ENCODE measurements at places on chromosomes 4 and X.

DNA sequence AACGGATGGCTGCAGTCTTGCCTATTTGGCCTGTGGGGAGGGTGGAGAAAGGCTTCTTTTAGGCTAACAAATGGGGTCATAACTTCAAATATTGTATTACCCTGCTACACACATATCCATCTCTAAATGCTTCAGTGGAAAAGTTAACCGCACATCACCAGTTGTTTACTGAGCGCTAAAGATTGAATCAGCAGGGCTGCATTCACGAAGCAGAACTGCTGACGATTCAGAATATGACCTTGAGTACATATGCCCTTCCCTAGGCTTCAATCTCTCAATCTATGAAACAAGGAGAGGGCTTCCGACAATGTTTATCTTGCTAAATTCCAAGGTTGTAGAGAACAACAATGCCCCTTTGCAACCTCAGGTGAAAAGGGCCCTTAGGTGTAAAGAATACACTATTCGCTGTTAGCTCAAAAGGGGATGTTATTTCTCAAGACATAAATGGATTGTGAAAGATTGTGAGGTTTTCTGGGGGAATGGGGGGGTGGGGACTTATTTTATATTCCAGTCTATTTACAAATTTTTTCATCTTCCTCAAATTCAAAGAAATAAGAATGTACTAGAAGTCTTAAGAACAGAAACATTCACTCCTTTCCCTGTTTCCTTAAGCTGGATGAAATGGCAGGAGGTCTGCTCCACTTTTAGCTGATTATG lies 2.6 kb upstream of the ATP6AP2 start:
- no peak overlapping the region for H3K4me3 ChIP-seq
- peaks cover 7% of the 10 kb centered on the region for H3K4me1 ChIP-seq
- H3K27ac ChIP-seq = no peak overlapping the region
- no peaks in the 10 kb centered on the region for H3K27me3 ChIP-seq
- no peak for DNase-seq
- no peaks in the 10 kb centered on the region for H3K36me3 ChIP-seq

- no peak overlapping the region for H3K4me3 ChIP-seq
- DNase-seq = no peak
- no peaks in the 10 kb centered on the region for H3K36me3 ChIP-seq
- H3K27ac ChIP-seq = no peak overlapping the region
- no peaks in the 10 kb centered on the region for H3K4me1 ChIP-seq
These were observed 19.7 kb upstream of the CRMP1 start for GRCh38 chr4:5912614-5913019.

DNA sequence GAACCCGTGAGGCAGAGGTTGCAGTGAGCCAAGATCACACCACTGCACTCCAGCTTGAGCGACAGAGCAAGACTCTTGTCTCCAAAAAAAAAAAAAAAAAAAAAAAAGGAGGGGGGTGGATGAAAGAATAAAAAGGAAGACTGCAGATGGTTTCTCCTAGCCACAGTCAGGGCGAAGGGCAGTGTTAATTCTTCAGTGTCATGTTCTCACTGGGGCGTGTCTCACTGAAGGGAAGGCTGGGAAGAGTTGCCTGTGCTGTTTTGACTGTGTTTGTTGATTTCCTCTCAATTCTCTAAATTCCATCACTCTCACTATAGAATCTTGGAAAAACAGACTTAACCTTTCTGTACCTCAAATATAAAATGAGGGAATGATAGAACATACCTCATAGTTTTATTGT lies 71.6 kb upstream of the DHX15 start:
- DNase-seq = no peak
- no peak overlapping the region for H3K4me3 ChIP-seq
- H3K27me3 ChIP-seq = no peaks in the 10 kb centered on the region
- no peak overlapping the region for H3K27ac ChIP-seq
- H3K36me3 ChIP-seq = no peaks in the 10 kb centered on the region
- no peaks in the 10 kb centered on the region for H3K4me1 ChIP-seq

DNA sequence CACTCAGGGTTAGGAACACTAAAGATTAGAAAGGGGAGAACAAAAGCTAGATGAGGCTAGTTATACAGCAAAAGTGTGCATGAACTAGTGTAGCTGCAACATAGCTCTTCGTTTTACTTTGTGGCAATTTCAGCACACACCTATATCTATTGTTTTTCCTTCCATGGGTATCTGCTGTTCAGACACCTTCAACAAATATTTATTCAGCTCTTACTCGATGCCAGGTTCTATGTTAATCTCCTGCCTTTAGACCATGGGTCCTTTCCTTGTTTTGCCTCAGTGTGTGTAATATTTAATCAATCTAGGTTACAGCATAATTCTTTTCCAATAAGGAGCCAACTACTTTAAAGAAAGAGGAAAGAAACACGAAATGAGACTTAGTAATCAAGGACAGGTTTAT lies 10.4 kb upstream of the FAM9A start:
- H3K27me3 ChIP-seq = no peaks in the 10 kb centered on the region
- no peak overlapping the region for H3K27ac ChIP-seq
- H3K4me1 ChIP-seq = no peaks in the 10 kb centered on the region

GRCh38 chr4:37365888-37366287 lies 121.3 kb downstream of the NWD2 start:
- H3K4me3 ChIP-seq = no peak overlapping the region
- DNase-seq = no peak
- H3K36me3 ChIP-seq = no peaks in the 10 kb centered on the region
- no peaks in the 10 kb centered on the region for H3K4me1 ChIP-seq

- no peaks in the 10 kb centered on the region for H3K36me3 ChIP-seq
- H3K4me3 ChIP-seq = no peak overlapping the region
- no peak for DNase-seq
These were observed 4.9 kb downstream of the STATH start for GRCh38 chr4:70000711-70001110.

- H3K27ac ChIP-seq = no peak overlapping the region
- no peak for DNase-seq
- no peaks in the 10 kb centered on the region for H3K27me3 ChIP-seq
- H3K36me3 ChIP-seq = no peaks in the 10 kb centered on the region
These were observed 105.0 kb downstream of the SLC2A9 start for GRCh38 chr4:9916346-9916745.

DNA sequence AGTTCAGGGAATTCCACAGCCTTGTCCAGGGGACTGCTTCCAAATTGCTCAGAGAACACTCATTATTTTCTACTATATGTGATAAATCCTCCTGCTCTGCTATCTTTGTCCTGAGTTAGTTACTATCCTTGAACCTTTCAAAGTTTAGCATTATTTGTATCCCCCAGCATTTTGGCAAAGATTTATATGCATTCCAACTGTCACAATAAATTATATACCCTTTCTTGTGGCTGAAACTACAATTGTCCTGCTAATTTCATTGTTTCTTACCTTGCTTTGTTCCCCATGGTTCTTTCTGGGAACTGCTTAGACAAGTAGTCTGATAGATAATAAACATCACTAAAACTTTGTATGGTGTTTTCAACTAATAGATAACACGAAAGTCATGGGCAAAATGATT lies 40.5 kb downstream of the TECRL start:
- no peaks in the 10 kb centered on the region for H3K4me1 ChIP-seq
- H3K4me3 ChIP-seq = no peak overlapping the region
- no peak overlapping the region for H3K27ac ChIP-seq

DNA sequence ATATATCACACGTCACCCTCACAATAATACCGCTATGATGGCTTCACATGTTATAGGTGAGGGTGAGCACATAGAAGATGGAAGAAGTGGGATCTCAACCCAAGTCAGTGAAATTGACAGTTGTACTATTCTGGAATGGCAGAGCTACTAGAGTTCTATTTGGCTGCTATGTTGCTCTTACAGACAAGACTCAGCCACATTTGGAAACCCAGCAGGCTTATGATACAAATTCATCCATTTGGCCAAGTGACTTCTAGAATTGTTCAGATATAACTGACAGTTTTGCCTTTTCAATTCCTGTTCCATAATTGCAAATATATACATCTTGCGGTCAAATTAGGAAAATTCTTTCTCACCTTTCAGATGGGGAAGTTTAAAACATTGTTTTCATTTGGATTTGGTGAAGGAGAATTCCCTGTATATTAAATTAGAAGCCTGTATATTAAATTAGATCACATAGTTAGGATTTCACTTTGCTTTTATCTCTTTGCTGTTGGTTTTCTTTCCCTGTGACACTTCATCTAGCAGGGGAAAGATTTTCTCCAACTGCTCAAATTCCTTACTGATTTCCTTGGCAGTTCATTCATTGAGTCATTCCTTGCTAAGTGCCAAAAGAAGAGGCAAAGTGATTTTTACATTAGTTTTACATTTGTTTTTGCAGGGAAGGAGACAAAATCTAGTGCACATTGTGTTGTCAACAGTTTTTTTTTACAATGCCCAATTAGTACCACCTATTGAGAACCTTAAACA lies 120.6 kb upstream of the TBC1D9 start:
- no peak overlapping the region for H3K4me3 ChIP-seq
- DNase-seq = no peak
- H3K36me3 ChIP-seq = no peaks in the 10 kb centered on the region
- H3K27ac ChIP-seq = no peak overlapping the region

GRCh38 chr4:108166038-108166437 lies 2.7 kb downstream of the LEF1 start:
- no peak for DNase-seq
- peak overlapping the region; percentile 74 for H3K27ac ChIP-seq
- peaks cover 19% of the 10 kb centered on the region for H3K4me1 ChIP-seq
- H3K36me3 ChIP-seq = no peaks in the 10 kb centered on the region
- peak overlapping the region; percentile 95 for H3K4me3 ChIP-seq

DNA sequence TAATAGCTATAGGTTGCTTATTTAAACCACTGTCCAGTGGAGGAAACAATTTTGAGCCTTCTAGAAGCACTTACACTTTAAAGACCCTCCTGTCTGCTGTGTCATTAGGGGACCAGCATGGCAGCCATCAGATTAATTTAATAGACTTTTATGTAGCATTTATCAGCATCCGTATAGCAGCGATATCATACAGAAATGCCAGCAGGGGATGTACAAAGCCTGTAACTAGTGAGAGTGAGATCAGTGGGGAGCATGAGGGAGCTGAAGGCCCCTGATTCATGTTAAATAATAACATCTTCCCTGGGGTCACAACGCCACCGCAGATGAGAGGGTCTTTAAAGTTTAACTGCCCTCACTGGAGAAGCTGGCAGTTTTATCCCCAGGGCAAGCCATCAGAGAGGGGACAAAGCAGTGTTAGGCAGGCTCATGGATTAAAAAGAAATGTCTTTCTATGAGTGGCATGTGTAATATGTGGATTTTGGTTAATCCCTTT lies 144.7 kb downstream of the PDGFRA start:
- no peaks in the 10 kb centered on the region for H3K4me1 ChIP-seq
- no peak overlapping the region for H3K4me3 ChIP-seq
- no peaks in the 10 kb centered on the region for H3K27me3 ChIP-seq
- no peak overlapping the region for H3K27ac ChIP-seq

DNA sequence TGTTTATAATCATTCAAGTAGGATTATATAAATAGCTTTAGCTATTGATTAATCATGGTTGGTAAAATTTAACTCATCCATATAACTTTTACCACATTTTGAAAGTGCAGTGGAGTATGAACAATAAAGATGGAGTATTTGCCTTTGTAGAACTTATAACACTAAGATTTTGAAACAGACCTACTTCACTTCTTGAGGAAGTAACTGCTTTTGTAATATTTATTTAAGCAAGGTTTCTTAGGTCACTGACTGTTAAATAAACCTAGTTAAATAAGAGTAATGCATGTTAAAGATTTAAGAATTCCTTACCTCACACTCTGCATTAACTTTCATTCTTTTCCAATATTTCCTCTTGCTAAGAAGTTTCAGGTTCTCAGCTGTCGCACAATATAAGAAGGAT lies 242.5 kb downstream of the CFAP299 start:
- no peaks in the 10 kb centered on the region for H3K36me3 ChIP-seq
- peaks cover 3% of the 10 kb centered on the region for H3K4me1 ChIP-seq
- no peak for DNase-seq
- H3K4me3 ChIP-seq = no peak overlapping the region

DNA sequence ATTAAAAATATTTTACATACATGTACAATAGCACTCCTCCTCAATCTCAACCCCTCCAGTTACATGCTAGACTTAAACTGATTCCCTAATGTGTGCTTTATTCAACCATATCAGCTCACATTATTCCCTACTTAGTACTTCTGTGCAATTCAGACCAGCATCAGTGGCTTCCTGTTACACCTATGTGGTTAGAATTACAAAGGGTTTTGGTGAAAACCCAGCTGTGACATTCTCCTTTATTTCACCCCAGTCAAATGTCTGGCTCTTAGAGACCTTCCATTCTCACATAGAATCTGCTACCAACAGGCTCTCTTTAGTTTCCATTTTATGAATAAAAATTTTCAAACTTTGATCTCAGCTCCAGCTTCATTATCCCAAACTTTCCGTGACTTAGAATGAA lies 85.2 kb upstream of the SLC7A11 start:
- no peaks in the 10 kb centered on the region for H3K36me3 ChIP-seq
- no peak for DNase-seq
- no peaks in the 10 kb centered on the region for H3K27me3 ChIP-seq
- H3K27ac ChIP-seq = no peak overlapping the region
- H3K4me1 ChIP-seq = no peaks in the 10 kb centered on the region
- no peak overlapping the region for H3K4me3 ChIP-seq

DNA sequence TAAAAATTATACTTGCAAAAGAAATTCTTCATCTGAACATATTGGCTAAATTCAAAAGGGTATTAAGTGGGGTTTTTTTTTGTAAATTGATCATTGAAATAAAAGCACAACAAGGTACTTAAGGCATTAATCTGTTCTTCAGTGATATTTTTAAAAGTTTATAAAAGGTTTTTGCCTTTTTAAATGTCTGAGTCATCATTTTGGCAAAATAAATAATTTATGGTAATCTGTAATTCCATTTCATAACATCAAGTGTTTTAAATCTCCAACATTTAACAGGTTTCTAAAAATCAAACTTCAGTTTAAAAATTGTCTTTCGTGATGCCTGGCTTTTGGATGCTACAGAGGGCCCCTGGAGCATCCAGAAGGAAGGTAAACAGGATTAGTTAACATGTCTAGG lies 27.4 kb downstream of the NLRP2B start:
- H3K27ac ChIP-seq = no peak overlapping the region
- H3K4me3 ChIP-seq = no peak overlapping the region
- H3K4me1 ChIP-seq = no peaks in the 10 kb centered on the region
- no peaks in the 10 kb centered on the region for H3K27me3 ChIP-seq
- no peaks in the 10 kb centered on the region for H3K36me3 ChIP-seq

DNA sequence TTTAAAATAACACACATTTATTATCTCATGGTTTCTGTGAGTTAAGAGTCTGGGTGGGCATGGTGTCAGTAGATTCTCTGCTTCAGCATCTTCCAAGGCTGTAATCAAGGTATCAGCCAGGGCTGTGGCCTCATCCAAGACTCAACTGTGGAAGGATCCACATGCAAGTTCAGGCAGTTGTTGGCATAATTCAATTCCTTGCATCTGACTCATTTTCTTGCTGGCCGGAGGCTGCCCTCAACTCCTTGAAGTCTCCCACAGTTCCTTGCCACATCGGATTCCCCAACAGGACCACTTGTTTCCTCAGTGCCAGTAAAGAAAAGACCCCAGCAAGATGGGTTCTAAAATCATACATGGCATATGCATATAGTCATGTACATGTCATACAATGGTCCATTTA lies 93.4 kb downstream of the NPNT start:
- H3K27ac ChIP-seq = no peak overlapping the region
- no peaks in the 10 kb centered on the region for H3K27me3 ChIP-seq
- no peak overlapping the region for H3K4me3 ChIP-seq
- no peaks in the 10 kb centered on the region for H3K4me1 ChIP-seq
- H3K36me3 ChIP-seq = no peaks in the 10 kb centered on the region
- no peak for DNase-seq
